HEK293T (cell line): ENCODE measurements at places on chromosomes 13 and 19.

GRCh38 chr19:41353466-41354342 lies at the start of gene TGFB1:
TGFB1 (minus strand) TSS chr19:41353922; CDS start chr19:41353044, 878 bp downstream.
- peak; percentile 83 for DNase-seq

- DNase-seq: no peak
Observed at GRCh38 chr19:35789195-35789977, 14.0 kb downstream of the ARHGAP33 start.

DNA sequence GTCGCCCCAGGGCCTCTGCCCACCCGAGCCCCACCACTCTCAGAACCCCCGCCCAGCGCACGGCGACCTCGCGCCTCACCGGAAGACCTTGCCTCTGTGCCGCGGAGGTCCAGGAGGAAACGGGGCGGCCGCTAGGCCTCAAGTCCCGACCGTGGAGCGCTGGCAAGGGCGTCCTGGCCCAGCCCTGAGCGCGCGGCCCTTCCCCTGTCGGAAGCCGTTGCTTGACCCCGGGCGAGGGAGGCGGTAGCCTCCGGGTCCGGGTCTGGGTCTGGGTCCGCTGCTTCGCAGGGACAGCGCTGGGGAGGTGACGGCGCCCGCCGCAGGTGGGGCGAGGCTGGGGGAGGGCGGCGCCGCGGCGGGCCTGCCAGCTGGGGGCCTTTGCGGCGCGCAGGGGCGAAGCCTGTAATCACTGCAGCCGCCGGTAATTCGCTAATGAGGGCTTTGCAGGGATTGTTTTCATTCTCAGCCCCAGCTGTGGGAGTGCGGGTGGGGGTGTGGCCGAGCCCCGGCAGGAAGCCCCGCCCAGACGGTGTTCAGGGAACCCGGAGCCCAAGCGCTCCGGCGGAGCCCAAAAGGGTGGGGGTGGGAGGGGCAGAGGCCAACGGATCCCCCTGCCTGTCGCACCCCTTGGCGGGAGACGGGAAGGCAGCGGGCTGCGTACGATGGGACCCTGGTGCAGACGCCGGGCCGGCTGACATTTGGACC lies 8.6 kb downstream of the C19orf25 start:
- peak; percentile 52 for DNase-seq

DNA sequence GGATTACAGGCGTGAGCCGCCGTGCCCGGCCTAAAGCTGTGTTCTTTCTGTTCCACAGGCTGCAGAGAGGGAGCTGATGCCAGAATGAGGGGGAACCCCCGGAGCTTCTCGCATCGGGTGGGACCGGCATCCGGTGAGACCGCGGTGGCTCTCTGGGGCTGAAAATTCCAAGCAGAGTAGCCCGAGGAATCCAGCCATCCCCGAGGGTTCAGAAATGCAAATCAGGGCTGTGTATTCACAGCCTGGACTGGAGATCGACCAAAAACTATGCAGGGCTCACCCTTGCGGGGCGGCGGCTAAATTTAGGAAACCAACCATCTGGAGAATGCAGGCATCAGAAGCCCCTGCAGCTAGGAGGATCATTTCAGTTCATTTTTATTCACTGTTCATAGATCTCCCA lies 99.2 kb downstream of the GNG7 start:
- DNase-seq: no peak

- DNase-seq: no peak
Observed at GRCh38 chr13:27126859-27127258, 44.8 kb downstream of the USP12 start.

DNA sequence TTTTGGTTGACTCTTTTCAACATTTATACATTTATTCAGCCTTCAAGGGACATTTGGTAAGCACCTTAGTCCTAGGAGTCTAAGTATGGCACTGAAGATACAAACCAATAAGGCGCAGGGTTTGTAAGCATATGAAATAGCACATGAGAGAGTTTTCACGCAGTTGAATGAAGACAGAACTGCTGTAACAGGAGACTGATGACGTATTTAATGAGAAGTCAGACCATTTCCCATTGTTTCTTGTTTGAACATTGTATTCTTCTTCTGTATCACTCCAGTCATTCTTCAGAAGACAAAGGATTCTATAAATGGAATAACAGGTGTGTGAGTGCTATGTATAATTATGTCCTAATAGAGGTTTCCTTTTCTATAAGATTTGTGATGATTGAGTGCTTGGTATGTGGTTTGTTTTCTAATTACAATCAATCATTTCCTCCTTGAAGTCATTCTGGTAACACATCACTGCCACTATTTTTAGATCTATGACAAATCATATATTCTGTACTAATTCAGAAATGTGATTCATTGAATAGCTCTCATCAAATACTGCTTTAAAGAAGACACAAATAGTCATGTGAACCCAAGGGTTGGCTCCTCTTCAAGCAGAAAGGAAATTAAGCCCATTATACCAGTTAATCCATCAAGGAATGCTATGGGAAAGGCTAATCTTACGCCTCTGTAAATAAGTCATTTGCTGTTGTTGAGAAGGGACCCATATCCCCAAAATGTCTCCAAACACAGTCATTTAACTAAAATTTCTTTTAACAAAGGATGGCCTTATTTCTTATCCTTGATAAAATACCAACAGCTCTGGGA lies 222.8 kb upstream of the NBEA start:
- no peak for DNase-seq

- no peak for DNase-seq
Observed at GRCh38 chr13:21015284-21015683, 46.1 kb downstream of the LATS2 start.

DNA sequence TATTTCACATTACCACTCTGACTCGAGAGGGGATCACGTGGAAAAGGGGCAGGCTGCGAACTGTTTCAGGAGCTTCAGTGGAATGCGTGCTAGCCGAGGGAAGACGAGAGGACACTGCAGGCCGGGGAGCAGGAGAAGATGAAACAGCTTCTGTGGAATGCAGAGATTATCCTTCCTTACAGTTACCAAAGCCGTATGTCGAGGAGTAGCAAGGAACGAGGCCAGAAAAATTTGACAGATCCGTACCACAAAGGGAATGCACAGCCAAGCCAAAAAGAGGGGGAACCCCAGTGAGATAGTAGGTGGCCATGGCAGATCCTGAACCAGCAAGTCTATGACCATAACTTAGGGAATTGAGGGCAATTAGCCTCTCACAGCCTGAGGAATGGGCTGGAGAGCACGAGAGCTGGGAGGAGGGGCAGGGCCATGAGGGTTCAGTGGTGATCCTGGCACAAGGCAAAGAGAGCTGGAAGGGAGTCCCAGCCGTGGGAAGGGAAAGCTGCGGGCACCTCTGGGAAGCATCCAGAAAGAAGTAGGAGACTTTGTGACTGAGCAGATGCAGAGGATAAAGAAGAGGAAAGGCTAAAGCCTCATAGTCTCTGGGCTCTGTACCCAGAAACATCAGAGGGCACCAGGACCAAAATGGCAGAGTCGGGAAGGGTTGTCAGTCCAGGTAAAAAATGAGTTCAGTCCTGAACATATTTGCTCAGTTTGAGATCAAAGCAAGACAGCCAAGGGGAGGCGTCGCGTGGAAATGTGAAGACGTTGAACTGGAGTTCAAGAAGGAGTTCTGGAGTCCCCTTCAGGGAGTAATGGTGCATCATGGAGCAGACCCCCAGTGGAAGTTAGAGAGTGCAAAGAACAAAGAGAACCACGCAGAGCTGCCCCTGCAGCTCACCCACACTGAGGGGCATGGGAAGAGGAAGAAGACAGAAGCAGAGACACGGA lies 5.1 kb downstream of the COL4A1 start:
- DNase-seq: no peak

DNA sequence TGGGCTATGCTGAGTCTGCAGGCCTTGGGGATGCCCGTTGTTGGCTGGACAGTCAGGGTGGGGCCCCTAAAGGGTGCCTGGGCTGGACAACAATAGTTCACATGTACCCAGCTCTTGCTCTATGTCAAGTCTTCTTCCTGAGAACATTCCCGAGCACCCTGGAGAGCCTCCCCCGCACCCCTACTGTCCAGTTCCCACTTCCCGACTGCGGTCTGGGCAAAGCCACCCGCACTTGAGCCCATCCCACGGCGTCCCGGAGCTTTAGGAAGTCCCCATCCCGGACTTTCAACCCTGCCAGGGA lies 1.1 kb upstream of the MPND start:
- no peak for DNase-seq

DNA sequence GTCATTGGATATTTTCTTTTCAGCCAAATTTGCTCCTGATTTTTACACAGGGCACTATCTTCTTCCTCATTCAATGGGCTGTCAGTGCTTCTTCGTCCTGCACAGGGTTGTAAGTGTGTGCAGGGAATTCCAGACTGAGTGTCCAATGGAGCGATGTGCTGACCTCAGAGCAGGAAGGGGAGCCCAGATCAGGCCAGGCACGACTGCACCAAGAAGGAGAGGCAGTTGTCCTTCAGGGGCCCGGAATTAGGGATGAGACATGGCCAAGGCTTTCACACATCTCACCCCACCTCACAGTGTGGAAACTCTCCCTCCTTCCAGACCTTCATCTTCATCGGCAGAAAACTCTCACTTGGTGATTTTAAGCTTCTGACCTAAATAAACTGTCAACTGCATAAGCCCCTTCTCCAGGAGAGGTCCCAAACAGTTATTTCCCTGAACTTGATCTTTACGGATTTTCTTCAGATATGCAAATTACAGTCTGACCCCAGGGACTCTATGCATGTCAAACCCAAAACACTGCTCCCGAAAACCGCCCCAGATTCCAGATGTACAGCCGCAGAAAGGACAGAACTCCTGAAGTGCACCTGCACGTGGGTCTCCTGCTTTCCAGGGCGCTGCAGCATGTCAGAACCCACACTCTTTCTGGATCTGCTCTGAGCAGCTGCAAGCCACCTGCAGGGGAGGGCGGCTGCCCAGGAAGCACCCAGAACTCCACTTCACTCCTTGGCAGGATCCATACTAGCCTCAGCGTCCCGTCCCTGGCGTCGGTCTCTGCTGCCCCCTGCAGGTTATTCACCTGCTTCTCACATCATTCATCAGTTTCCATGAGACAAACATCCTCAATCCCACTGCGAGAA lies 625 bp upstream of the ZNF20 start:
- DNase-seq: peak; percentile 35

- peak; percentile 3 for DNase-seq
Observed at GRCh38 chr13:101514695-101515275, 62.3 kb downstream of the ITGBL1 start.

DNA sequence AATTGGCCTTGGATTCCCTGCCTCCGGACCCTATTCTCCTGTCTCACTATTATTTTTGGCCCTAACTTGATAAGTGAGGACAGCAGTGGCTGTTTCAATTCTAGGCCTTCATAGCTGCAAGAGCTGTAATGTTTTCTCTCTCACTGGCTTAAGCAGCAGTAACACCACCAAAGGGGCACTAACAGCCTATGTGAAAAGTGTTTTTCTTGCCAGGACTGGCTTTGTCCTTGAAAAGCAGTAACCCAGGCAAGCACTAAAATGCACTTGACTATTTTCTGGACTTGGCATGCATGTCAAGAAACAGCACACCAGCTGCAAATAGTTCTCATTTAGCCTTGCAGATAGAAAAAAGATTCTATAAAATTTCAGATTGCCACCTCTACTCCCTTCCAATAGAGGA lies 9.3 kb upstream of the FBXL3 start:
- no peak for DNase-seq

GRCh38 chr19:31749231-31749630 lies 400.0 kb upstream of the TSHZ3 start:
- no peak for DNase-seq

GRCh38 chr13:26697069-26697955 lies 63.3 kb downstream of the GPR12 start:
- no peak for DNase-seq

- no peak for DNase-seq
Observed at GRCh38 chr19:10692673-10693264, 8.5 kb upstream of the QTRT1 start.

- no peak for DNase-seq
Observed at GRCh38 chr13:75506018-75506417, 24.0 kb upstream of the TBC1D4 start.

DNA sequence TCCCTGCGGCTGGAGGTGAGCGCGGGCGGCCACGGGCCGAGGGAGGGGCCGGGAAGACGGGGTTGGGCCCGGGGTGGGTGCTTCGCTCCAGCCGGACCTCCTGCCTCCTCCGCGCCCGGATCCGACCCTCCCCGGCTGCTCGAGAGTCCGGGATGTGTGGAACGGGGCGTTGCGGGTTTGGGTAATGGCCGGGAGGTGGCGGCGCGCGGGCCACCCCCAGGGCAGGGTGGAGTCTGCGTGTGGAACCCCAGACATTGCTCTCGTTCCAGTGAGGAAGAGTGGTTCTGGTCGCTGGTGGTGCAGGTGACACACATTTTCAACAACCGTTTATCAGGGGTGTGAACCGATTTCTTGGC lies 38.8 kb downstream of the ARHGEF7 start:
- DNase-seq: peak; percentile 17

GRCh38 chr13:82717249-82717648 lies 1165.0 kb downstream of the SLITRK1 start:
- no peak for DNase-seq

GRCh38 chr19:17855280-17856152 lies 4.2 kb upstream of the RPL18A start:
- peak; percentile 79 for DNase-seq

DNA sequence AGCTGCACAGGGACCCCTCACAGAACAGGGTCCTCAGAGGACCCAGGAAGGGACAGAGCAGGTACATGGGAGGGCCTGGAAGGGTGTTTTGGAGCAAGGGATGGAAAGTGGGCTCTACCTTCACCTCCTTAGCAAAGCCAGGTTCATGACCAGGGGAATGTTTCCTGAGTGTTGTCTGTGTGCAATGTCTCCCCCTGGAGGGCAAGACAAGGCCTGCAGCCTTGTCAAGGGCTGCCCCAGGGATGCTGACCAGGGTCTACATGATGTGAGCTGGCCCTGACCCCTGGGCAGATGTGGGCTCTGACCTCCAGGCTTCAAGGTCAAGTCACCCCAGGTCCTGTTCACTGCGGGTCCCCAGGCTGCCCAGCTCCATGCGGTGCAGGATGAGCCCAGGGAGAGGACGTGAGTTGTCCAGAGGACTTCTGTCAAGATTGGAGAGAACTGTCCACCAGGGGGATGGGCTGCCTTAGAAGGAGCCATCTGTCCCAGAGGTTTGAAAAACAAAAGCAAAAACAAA lies 1.0 kb upstream of the CEACAM1 start:
- DNase-seq: peak; percentile 75

DNA sequence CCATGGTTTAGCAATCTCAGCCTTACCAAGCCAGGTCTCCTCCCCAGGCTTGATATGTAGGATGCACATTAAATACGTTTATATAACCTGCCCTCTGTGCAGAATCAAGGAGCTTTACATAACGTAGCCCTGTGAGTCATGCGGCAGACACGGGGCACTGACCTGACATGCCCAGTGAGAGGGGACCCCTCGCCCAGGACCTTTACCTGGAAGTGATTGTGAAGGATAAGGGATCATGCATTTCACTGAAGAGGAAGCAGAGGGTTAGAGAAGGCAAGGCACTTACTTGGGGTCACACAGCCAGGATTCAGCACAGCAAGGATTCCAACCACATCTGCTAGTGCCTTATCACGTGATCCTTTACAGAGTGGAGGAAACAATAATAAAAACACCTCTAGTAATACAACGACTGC lies 18.9 kb upstream of the FOSB start:
- DNase-seq: no peak

- DNase-seq: no peak
Observed at GRCh38 chr13:99391781-99392469, 84.7 kb upstream of the GPR183 start.
